Muscle of back (tissue), 13 donors: ENCODE measurements at places on chromosomes 4 and X. TPM values are rescaled to one million over a fixed set of nuclear protein-coding genes. Genes with fewer than 3 reads are reported as not detected.

The PNMA6F gene
- polyA plus RNA-seq = not detected

The PCDH18 gene
- 53.0 TPM for polyA plus RNA-seq

The SULT1E1 gene
- 18.7 TPM for polyA plus RNA-seq

The NHSL2 gene
- 7.8 TPM for polyA plus RNA-seq

The HERC6 gene
- polyA plus RNA-seq = 0.82 TPM

The CXCL11 gene
- not detected for polyA plus RNA-seq

The UGT2B7 gene
- 0.26 TPM for polyA plus RNA-seq

The DDIT4L gene
- 12.5 TPM for polyA plus RNA-seq

The ATP2B3 gene
- 0.15 TPM for polyA plus RNA-seq

The CTAG1A gene
- polyA plus RNA-seq = not detected

DNA sequence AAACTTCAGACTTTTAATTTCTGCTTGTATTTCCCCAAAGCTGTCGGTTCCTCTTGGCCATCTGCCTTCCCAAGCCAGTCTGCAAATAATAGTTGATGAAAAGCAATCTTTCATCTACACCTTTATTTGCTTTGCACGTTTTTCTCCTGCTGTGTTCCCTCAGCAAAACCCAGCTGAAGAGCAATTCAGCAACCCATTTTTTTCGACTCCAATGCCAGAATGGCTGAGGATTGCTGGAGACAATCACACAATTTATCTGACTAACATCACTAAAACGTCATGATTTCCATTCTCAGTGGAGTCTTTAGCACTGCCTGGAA lies 94.3 kb downstream of the GPRIN3 start:
- no peak for DNase-seq

DNA sequence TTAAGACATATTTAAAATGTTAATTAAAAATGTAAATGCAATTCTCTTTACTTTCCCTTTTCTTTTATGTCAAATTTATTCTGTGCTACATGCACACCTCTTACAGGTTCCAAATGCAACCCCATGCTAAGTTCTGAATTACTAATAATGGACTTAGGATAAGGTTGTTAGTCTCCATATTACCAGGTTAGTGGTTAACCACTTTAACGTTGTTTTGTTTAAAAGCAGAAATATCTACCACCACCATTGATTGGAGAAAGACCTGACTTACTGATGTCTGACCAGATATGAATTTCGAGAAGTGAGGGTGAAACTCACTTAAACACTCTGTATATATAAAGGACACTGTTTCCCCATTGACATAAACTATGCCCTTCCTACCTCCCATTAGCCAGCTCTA lies 6.9 kb upstream of the TRPC3 start:
- DNase-seq = no peak

DNA sequence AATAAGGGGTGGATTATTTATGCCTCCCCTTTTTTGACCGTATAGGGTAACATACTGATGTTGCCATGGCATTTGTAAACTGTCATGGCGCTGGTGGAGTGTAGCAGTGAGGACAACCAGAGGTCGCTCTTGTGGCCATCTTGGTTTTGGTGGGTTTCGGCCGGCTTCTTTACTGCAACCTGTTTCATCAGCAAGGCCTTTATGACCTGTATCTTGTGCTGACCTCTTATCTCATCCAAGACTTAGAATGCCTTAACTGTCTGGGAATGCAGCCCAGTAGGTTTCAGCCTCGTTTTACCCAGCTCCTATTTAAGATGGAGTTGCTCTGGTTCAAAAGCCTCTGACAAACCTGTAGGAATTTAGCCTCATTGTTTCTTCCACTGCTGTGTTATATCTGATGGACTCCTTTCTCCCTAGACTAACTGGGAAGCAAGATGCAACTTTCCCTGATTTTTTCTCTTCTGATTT lies 71.4 kb downstream of the TMEM131L start:
- DNase-seq = no peak

DNA sequence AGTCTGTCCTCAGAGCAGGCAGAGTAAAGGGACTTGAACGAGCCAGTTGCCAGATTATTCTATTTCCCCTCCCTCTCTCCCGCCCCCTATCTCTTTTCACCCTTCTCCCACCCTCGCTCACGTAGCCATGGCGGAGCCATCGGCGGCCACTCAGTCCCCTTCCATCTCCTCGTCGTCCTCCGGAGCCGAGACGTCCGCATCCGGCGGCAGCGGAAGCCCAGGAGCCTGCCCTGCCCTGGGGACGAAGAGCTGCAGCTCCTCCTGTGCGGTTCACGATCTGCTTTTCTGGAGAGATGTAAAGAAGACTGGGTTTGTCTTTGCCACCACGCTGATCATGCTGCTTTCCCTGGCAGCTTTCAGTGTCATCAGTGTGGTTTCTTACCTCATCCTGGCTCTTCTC lies 106.2 kb upstream of the SMAD1 start:
- DNase-seq = no peak

DNA sequence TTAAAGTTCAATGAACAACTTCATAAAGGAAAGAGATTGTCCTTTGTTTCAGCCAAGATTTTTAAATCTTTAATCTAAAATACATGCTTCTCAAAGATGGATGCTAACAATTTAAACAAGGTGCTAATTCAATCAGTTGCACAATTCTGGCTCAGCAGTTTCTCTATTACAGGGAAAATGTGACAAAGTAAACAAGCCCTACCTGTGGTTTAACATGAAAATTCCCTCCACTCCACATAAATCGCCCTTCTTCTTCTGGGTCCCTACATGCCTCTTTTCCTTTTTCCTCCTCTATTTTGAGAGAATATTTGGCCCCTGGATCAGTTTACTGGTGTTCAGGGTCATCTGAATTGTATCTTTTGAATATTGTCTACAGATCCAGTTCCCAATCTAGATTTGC lies 80.6 kb downstream of the FRYL start:
- no peak for DNase-seq

DNA sequence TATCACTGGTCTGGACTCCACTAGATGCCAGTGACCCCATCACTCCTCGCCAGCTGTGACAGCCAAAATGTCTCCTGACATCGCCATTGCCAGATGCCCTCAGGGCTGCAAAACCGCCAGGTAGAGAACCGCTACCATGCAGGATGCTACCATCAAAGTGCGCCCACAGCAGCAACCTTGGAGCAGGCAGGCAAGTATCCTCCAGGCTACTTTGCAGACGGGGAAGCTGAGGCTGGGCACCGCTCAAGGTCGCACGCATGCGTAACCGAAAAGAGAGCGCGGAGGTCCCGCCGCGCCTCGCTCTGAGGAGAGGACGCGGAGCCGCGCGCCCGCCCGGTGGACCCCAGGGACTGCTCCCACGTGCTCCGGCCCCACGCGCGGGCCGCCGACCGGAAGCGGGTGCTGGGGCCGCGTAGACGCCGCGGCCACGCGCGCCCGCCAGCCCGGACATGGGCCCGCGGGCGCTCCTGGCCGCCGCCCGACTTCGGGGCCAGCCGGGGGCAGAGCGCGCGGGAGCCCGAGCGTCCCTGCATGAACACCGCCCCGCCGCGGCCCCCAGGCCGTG lies at the start of gene STS:
Gene STS (plus strand): TSS at position 300 of the 565 bp plus-strand sequence. CDS start 105,488 bp downstream, outside the sequence.
- DNase-seq = no peak

DNA sequence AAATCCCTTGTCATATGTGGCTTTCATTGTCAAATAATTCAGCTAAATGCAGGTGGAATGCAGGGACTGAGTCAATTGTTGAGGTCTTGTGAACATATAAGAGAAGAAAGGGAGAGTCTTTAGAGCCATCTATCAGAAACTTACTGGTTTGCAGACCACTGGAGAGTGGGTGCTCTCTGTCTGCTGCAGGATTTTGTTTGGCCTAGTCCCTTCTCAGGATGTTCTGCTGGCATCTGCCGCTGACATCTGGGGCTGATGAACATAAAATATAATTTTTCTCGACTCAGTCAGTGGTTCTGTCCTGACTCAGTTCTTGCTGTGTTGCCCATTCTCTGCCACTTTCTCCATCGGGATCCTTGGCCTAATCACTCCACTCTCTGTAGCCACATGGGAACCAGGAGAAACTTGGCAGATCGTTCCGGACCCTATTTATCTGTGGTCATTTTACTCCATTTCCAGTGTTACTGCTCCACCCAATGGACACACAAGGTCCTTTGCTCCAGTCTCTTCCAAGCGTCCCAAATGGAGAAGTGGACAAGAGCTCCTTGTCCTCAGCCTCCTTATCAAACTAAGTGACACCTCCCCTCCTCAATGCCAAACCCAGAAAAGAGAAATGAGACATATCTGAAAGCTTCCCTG lies 436.2 kb downstream of the FAT4 start:
- no peak for DNase-seq

- no peak for DNase-seq
These were observed 277.9 kb downstream of the CFAP299 start for GRCh38 chr4:80613470-80613869.

- DNase-seq = no peak
These were observed 1.3 kb downstream of the NOP14 start for GRCh38 chr4:2961811-2962441.

DNA sequence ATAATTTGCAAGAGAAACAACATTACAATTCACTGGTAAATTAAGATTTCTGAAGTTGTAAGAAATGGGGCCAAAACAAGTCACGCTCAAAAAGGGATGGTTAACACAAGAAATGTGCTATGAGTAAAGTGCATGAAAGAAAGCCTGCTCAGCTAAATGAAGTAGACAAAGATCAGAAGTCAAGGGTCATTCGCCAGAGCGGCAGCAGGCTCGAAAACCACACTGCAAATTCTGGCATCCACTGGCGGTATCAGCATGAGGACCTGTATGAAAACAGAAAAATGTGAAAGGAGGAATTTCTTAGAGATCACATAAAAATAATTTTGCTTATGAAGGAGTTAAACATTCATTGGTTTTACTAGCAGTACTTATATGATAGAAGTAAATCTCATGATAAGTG lies 49.6 kb downstream of the FBXL5 start:
- no peak for DNase-seq

GRCh38 chrX:15564981-15565579 lies 35.7 kb downstream of the ACE2 start:
- DNase-seq = peak; percentile 13

- DNase-seq = peak; percentile 4
These were observed 15.5 kb downstream of the COX18 start for GRCh38 chr4:73053974-73054480.

DNA sequence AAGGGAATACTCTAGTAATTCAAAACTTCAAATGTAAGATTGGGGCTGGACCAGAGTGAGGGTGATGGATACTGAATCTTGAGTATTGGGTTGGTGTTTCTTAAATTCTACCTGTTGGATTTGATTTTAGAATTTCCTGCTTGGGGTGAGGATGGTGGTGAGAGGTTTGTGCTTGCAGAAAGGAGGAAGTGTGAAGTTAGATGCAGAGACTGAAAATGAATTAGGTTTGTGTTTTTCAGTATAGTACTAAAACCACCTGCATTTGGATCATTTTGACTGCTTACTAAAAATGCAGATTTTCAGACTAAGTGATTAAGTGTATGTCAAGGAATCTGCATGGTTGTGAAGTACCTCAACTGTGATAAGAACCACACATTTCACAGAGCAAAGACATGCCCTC lies 131.5 kb upstream of the CENPE start:
- no peak for DNase-seq

DNA sequence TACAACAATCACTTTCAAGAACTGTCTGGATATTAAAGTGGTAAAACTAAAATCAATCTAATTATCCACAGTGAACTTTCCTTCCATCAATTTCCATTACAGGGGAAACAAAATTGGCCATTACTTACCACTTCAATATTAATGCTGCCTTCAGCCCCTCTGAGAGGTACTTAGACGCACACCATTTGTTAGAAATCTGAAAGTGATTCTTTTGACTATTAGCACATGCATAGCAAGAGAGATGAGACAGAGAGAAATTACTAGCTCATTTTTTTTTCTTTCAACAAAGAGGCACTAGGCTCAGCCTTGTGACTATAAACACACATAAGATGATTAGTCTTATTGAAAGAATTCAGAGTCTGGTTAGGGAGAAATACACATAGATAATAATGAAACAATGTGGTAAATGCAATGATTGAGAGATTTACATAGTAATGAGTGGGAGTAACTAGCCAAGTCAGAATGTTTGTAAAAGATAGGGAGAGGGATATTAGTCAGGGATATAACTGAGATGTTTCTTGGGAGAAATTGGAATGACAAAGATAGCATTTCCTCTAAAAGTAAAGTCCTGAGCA lies 93.3 kb downstream of the YIPF7 start:
- no peak for DNase-seq

DNA sequence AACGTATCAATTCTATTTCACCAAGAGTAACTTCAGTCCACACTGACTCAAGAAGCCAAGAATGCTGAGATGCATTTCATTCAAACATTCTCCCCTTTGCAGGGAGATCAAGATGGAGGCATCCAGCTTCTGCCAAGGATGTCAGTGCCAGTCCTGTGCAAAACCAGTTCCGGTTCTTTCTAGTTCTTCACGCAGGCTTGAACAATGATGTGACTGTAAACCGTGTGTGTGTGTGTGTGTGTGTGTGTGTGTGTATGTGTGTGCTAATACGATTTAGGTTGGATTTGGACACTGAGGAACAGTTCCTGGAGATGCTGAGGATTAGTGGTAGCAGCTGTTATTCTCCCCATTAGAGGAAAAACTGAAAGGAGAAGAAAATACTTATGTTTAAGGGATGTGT lies at the start of gene REELD1:
Gene REELD1 (plus strand): TSS at position 301 of the 400 bp plus-strand sequence. CDS start 2,415 bp downstream, outside the sequence.
- no peak for DNase-seq

DNA sequence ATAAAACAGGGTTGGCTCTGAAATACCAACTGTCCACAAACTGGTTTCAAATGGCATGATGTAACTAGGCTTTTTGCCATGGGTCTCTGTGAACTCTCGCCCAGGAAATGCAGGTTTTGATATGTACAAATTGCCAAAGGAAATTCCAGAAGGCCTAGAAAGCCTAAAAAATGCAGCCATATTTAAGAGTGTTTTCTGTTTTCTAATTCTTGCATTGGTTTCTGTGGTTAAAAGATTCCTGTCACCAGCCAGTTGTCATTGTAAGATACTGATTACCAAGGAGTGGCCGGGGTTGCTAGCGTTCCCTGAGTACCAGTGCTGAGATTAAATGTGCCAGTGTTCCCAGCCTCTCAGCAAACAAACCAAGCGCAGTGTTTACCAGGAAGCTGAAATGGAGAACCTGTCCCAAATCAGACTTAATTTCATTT lies 53.9 kb upstream of the SORBS2 start:
- no peak for DNase-seq

DNA sequence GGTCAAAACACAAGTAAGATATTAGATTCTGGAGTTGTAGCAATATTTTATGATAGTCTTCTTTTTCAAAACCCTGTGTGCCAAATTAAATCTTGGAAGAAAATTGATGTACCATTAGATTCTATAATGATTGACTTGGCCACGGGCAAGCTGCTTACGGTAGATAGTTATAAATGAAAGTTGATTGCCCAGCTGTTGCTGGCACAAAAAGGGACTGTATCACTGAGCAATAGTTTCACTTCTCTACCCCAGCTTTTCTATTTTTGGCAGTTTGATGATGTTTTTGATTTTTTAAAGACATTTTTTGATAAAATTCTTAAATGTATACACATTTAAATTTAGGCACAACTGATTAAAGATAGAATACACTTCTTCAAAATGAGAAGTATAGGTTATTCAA lies 333.3 kb downstream of the TRAM1L1 start:
- no peak for DNase-seq

DNA sequence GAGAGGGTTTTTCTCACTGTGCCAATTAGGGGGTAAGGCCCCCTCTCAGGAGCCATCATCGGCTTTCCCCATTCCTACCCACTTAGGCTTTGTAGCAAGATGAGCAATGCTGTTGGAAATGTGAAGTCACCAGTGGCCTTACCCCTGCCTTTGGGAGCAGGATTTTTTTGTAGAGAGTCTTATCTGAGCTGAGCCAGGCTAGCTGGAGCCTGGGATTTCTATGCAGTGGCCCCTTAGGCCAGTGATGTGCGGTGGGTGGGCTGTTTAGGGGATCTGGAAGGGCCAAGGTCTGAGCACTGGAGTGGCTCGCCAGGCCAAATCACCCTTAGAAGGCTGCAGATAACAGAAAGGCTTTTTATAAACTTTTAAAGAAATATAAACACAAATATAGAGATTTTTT lies 4.2 kb downstream of the CXorf65 start:
- no peak for DNase-seq

- DNase-seq = no peak
These were observed 131.4 kb downstream of the UCHL1 start for GRCh38 chr4:41388080-41388479.
